ENCODE measurements at places on chromosomes 7 and 10. TPM values are rescaled to one million over a fixed set of nuclear protein-coding genes. Genes with fewer than 3 reads are reported as not detected.

Gene MRPS24
- polyA plus RNA-seq, result 135 TPM

Gene CYP26C1
- 0.31 TPM for polyA plus RNA-seq

Gene EN2
- 0.13 TPM for polyA plus RNA-seq

Gene DNAJC12
- polyA plus RNA-seq, result 21.0 TPM

Gene FBH1
- 154 TPM for polyA plus RNA-seq

Gene VIPR2
- polyA plus RNA-seq, result 0.07 TPM

Gene UNC5B
- polyA plus RNA-seq, result 7.3 TPM

Gene LYZL2
- polyA plus RNA-seq, result not detected

DNA sequence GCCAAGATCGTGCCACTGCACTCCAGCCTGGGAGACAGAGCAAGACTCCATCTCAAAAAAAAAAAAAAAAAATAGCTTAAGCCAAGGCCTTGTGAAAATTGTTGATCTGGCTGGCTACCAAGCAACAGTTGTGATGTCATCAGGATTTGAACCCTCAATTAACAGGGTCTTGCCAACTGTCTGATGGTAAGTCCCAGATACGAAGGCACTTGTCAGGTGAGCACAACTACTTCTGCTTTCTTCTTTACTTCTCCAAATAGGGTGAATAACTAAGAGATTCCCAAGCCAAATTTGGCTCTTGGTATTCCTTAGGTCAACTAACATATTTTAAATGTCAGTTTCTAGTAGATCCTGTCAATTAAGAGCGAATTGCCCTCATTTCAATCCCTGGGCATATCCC is 47.4 kb downstream of the ANKRD61 start:
- no peak for DNase-seq

DNA sequence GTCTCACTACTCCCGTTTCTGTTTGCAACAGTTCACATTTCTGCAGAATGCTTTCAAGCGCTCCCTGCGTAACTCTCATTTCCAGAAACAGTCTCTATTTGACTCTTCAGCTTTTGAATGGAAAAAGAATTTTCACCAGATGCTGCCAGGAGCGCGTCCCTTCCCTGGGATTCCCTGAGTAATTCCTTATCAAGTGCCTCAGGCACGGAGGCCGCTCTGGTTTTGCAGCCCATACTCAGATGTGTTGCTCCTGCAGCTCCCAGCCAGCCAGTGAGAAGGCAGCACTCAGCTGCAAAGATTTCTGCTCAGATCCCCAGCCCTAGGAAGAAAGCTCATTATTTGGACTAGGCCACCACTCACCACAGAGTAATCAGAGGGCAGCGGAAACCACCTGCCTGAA is 161.1 kb upstream of the CHST15 start:
- no peak for DNase-seq

DNA sequence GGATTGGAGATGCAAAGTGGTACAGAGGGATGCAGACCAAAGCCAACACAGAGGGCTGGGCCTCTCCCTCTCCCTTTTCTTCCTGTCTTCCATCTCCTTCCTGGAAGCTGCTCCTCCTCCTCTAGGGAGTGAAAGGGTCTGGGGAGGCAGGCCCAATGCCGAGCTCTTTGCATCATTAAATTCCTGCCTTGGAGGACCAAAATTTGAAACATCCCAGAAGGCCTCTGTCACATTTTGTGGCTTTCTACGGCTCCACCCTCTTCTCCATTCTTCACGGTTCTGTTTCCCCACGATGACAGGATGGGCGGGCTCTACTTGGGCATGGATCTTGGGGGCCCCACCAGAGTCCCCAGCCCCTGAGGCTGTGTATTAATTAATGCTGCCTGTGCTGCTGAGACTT is 76.4 kb downstream of the NEURL1 start:
- DNase-seq, result no peak

DNA sequence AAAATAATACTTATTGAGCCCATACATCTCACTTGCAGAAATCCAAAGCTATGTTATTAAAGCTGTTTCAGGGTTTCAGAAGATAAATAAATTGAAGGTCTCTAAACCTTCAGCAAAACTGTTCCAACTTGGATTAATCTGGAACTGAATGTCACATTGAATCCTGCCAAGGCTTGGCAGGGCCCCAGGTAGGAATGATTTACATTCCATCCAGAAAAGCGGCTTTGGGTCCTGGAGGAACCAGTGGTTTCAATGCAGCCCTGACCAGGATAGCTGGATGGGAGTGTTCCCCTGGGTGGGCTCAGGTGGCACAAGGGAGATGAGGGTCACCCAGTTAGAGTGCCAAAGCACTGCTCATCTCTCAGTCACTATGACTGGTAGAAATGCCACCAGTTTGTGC is 37.0 kb upstream of the TMEM72 start:
- DNase-seq, result no peak

- peak; percentile 66 for DNase-seq
Measured at GRCh38 chr10:52308251-52309031, 5.6 kb upstream of the DKK1 start.

GRCh38 chr7:12851142-12851541 is 163.7 kb downstream of the ARL4A start:
- DNase-seq, result no peak
